ENCODE measurements at places on chromosomes 6 and 20.

DNA sequence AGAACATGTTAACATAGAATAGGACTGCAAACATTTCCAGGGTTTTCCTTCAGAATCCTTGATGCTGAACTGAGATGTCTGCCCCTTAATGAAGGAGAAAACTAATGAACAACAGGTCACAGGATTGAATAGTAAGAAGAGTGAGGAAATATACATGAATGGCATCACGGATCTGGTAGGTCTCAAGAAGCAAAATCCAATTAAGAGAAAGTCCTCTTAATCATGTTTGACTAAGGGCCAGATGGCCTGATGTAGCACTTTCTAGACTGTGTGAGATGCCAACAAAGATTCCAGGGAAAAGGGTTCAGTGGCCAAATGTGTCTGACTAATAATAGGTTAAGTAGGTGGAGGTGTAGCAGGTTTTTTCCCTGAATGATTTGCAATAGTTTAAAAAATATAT lies 13.7 kb upstream of the SHPRH start:
- no peak for DNase-seq

GRCh38 chr20:7362601-7363000 lies 577.7 kb downstream of the HAO1 start:
- DNase-seq, result no peak

- DNase-seq, result no peak
These were observed 137.5 kb upstream of the PTPN1 start for GRCh38 chr20:50372770-50373088.

GRCh38 chr20:52760791-52761190 lies 211.4 kb upstream of the TSHZ2 start:
- no peak for DNase-seq

GRCh38 chr6:155578251-155578650 lies 122.6 kb upstream of the NOX3 start:
- DNase-seq, result no peak

GRCh38 chr20:47917549-47918070 lies 132.3 kb upstream of the SULF2 start:
- no peak for DNase-seq

GRCh38 chr6:37793067-37793466 lies 26.5 kb upstream of the ZFAND3 start:
- no peak for DNase-seq

DNA sequence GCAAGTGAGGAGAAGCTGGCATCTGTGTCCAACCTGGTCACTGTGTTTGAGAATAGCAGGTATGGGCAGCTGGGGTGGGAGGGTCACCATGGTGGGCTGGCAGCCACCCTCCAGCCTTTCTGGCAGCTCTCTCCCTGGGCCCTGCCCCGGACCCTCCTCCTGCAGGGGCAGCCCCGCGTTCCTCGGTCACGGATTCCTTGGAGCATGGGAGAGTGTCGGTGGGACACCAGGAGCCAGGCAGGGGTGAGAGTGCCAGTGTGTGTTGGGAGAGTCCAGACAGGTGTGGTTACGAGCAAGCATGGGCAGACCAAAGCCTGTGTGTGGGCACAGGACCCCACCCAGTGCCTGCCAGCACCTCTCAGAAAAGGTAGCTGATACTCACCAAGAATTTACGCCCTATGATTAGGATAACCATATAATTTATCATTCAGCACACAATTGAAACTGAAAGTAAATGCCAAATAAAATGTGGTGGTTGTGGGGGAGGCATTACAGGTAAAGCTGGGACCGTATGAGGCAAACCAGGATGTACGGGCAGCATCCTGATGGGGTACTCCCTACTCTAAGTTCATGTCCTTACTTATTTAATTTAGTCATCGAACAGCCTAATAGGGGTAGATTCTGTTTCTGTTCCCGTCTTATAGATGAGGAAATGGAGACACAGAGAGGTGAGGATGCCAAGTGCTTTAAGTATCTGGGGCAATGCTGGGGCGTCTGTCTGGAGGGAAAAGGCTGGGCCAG lies 542 bp downstream of the FGD2 start:
- no peak for DNase-seq

GRCh38 chr6:159981403-159982245 lies 12.7 kb downstream of the IGF2R start:
- no peak for DNase-seq

DNA sequence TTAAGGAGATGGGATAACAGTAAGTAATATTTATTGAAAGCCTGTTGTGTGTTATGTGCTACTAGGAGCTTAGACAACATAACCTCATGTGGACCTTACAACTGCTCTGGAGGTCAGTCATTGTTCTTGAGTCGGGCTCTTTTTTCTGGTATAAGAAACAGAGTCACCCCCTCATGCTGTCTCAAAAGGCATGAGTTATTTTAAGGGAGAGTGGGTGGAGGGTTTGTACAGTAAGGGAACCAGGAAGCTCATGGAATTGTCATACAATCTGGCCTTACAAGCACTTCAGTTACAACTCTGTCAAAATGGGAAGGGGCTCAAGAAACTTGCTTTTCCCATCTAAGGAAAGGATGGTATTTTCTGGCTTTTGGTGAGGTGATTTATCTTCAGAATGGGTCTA lies 16.5 kb upstream of the DSE start:
- DNase-seq, result no peak

Measured in stimulated activated CD8-positive, alpha-beta memory T cell treated with anti-CD3 and anti-CD28 coated beads, Interleukin-15, amount 100 ng/mL, for 1 hour (primary cell).